ENCODE measurements at places on chromosomes 3 and 15. TPM values are rescaled to one million over a fixed set of nuclear protein-coding genes. Genes with fewer than 3 reads are reported as not detected.
A peak's percentile ranks its signal among the peaks of the same experiment; 100 is the strongest.

CCDC33 gene
- not detected for total RNA-seq

ACTC1 gene
- 61.6 TPM for total RNA-seq

DNA sequence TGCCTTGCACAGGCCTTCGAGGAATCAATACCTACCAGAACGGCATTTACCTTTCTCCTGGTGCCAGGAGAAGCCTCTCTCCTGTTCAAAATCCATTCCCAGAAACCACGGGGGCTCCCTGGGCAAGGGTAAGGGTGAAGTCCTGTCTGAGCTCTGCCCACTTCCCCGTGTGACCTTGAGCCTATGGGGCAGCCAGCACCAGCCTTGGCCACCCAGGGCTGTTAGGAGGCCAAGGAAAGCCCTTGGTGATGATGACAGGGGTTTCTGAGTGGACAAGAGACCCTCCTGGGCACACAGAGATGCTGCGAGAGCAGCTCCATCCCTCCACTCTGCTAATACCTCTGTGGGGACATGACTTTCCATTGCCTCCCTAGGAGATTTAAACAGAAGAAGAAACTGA is 5.9 kb downstream of the SCN5A start:
- H3K36me3 ChIP-seq, result no peaks in the 10 kb centered on the region
- no peak overlapping the region for H3K4me3 ChIP-seq
- H3K27ac ChIP-seq, result no peak overlapping the region
- DNase-seq, result no peak
- peaks cover 12% of the 10 kb centered on the region for H3K27me3 ChIP-seq

- H3K27ac ChIP-seq, result no peak overlapping the region
- H3K27me3 ChIP-seq, result no peaks in the 10 kb centered on the region
- DNase-seq, result no peak
- no peak overlapping the region for H3K4me3 ChIP-seq
These were observed 32.7 kb downstream of the LYZL4 start for GRCh38 chr3:42377681-42378080.

GRCh38 chr15:90957031-90957790 is 2.5 kb downstream of the RCCD1 start:
- H3K36me3 ChIP-seq, result no peaks in the 10 kb centered on the region
- H3K27me3 ChIP-seq, result no peaks in the 10 kb centered on the region
- H3K27ac ChIP-seq, result peak overlapping the region; percentile 71
- peaks cover 30% of the 10 kb centered on the region for H3K4me1 ChIP-seq

DNA sequence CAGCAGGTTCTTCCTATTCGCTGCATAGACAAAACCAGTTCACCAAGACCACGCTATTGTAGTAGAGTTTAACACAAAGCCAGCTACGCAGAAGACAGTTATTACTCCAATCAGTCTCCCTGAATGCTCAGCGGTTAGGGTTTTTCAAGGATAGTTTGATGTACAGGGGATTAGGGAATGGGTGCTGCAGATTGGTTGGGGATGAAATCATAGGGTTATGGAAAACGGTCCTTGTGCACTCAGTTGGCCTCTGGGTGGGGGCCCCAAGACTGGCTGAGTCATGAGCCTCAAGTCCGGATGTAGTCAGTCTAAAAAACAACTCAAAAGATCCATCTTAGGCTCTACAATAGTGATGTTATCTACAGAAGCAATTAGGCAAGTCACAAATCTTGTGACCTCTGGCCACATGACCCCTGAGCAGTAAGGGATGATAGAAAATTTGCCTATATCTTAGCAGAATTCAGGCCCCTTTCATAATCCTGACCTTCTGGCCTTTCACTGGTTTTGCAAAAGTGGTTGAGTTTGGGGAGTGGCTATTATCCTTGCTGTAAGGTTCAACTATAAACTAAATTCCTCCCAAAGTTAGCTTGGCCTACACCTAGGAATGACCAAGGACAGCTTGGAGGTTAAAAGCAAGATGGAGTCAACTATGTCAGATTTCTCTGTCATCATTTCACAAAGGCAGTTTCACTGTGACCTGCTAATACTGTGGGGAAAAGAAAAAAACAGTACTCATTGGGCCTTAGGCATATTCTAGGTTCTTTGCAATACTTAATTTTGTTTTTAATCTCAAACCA is 57.7 kb downstream of the LIPC start:
- DNase-seq, result no peak
- H3K4me3 ChIP-seq, result no peak overlapping the region
- no peak overlapping the region for H3K27ac ChIP-seq
- peaks cover 12% of the 10 kb centered on the region for H3K4me1 ChIP-seq

- H3K36me3 ChIP-seq, result no peaks in the 10 kb centered on the region
- no peaks in the 10 kb centered on the region for H3K4me1 ChIP-seq
- no peaks in the 10 kb centered on the region for H3K27me3 ChIP-seq
- no peak overlapping the region for H3K4me3 ChIP-seq
- no peak for DNase-seq
These were observed 904.6 kb downstream of the PDCD6IP start for GRCh38 chr3:34703053-34703452.

DNA sequence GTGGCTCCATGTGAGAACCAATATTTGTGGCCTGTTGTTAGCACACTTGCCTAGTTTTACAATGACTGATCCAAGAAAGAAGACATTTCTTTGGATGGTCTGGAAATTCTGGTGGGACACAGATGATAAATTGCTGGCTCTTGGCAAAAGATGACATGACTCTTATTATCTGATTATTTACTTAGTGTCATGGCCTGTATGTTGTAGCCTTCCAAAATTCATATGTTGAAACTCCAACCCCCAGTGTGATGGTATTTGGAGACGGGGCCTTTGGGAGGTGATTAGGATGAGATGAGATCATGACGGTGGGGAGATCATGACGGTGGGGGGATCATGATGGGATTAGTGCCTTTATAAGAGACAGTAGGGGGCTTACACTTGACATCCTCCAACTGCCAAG is 30.0 kb upstream of the AKAP13 start:
- H3K4me1 ChIP-seq, result no peaks in the 10 kb centered on the region
- no peak overlapping the region for H3K4me3 ChIP-seq
- DNase-seq, result no peak
- no peak overlapping the region for H3K27ac ChIP-seq
- H3K27me3 ChIP-seq, result no peaks in the 10 kb centered on the region

DNA sequence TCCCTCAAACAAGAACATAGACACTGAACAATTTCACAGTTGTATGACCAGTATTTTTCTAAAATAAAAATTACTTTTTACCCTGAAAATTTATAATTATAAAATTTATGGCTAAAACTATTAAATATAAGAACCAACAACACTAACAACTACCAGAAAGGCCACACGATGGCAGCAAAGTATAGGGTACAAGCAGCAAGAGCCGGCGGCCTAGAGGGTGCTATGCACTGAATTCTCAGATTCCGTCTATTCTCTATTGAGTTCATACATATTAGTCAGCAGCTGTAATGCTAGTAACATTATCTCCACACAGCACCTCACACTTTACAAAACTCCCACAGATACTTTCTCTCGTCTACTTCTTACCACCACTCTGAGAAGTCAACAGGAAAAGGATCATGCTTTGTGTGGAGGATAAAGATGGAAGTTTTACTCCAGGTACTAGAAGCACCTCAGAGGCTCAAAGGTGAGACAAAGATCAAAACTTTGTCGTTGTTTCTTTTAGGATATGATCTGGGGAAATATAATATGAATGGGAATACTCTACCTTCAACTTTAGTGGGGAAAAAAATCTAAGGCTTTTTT is 160.5 kb downstream of the FGF12 start:
- H3K4me1 ChIP-seq, result no peaks in the 10 kb centered on the region
- H3K36me3 ChIP-seq, result no peaks in the 10 kb centered on the region
- H3K27me3 ChIP-seq, result no peaks in the 10 kb centered on the region

- no peaks in the 10 kb centered on the region for H3K27me3 ChIP-seq
- DNase-seq, result no peak
- no peak overlapping the region for H3K4me3 ChIP-seq
- no peaks in the 10 kb centered on the region for H3K4me1 ChIP-seq
- H3K27ac ChIP-seq, result no peak overlapping the region
These were observed 53.7 kb upstream of the MAGI1 start for GRCh38 chr3:66092175-66092995.

DNA sequence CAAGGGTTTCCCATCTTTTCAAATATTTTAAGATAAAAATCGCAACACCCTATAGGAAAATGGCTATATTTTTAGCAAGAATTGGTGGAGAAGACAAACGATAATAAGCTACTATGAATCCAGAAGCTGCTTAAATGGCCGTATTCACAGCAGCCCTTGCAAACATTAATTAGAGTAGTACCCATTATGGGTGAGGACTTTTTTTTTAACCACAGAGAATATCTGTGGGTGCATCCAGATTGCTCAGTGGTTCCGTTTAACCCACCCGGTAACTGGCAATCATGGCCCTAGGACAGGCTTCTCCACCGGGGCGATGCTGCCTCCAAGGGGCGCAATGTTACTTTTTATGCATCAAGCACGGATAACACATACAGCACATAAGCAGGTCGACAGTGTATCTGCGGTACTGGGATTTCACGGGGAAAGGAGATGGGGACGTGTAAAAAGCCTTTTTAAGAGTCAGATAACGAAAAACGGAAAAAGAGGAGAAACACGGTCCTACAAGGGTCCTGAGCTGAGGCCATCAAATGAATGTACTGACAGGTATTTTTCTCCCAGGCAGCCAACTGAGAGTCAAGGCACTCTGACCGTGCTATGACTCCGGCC is 968 bp upstream of the TMEM266 start:
- DNase-seq, result peak; percentile 23
- peaks cover 17% of the 10 kb centered on the region for H3K4me1 ChIP-seq
- H3K27ac ChIP-seq, result peak overlapping the region; percentile 58
- no peaks in the 10 kb centered on the region for H3K36me3 ChIP-seq
- no peaks in the 10 kb centered on the region for H3K27me3 ChIP-seq

- H3K27me3 ChIP-seq, result no peaks in the 10 kb centered on the region
- H3K4me3 ChIP-seq, result no peak overlapping the region
- no peak overlapping the region for H3K27ac ChIP-seq
- DNase-seq, result no peak
- H3K4me1 ChIP-seq, result no peaks in the 10 kb centered on the region
These were observed 42.2 kb downstream of the MUC4 start for GRCh38 chr3:195769551-195769950.

DNA sequence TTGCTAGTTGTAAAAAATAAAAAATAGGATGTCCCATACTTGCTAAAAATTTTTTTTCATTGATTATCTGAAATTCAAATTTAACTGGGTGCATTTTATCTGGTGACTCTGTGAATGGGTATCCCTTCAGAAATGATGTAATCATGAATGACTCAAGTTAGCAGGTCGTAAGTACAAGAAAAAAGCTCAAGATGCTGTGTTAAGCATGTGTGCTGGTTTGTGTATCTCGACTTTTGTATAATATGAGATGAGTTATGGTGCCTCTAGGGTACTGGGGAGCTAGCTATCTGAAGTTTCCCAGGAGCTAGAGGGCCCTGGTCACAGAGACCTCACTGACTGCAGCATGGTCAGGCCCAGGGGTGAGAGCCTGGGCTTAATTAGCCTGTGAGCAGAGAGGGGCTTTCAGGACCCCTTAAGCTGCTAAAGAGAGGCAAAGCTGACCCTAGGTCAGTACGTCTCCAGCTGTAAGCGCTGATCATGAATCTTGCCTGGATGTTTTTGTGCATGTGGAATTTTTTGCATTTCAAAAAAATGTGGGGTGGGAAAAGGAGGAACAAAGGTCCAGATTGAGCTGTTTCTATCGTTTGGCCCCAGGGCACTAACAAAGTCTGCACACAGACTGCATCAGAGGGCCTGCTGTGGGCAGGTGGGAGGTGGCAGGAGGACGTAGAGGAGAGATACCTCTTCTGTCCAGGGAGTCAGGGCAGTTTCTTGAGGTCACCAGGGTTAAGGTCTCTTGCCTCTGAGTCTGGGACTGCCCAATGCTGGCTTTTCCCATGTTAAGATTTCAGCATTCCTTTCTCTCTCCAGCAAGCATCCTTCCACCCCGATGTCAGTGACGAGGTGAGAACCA is 233.2 kb upstream of the TPM1 start:
- H3K36me3 ChIP-seq, result no peaks in the 10 kb centered on the region
- no peak overlapping the region for H3K27ac ChIP-seq
- H3K4me1 ChIP-seq, result peaks cover under 1% of the 10 kb centered on the region
- no peak overlapping the region for H3K4me3 ChIP-seq
- H3K27me3 ChIP-seq, result no peaks in the 10 kb centered on the region
